GM19239 (cell line): ENCODE measurements at places on chromosomes 3 and 15.

GRCh38 chr3:50299638-50299928, 378 bp upstream of the HYAL3 start:
- DNase-seq = no peak

- no peak for DNase-seq
Measured at GRCh38 chr3:45064512-45065372, 38.6 kb downstream of the CLEC3B start.

- DNase-seq = no peak
Measured at GRCh38 chr3:194397757-194398312, 1.2 kb downstream of the GP5 start.

GRCh38 chr3:128001576-128001975, 50.7 kb upstream of the SEC61A1 start:
- no peak for DNase-seq

GRCh38 chr15:89439764-89440163, 56.6 kb downstream of the RHCG start:
- no peak for DNase-seq

- no peak for DNase-seq
Measured at GRCh38 chr15:77617476-77618230, 15.1 kb downstream of the LINGO1 start.

GRCh38 chr15:88518903-88519302, 27.6 kb downstream of the DET1 start:
- no peak for DNase-seq

- DNase-seq = no peak
Measured at GRCh38 chr3:25380222-25380739, 47.8 kb upstream of the RARB start.

- no peak for DNase-seq
Measured at GRCh38 chr3:122101646-122102045, 46.5 kb downstream of the CD86 start.
